ENCODE measurements at places on chromosomes 4 and X.

DNA sequence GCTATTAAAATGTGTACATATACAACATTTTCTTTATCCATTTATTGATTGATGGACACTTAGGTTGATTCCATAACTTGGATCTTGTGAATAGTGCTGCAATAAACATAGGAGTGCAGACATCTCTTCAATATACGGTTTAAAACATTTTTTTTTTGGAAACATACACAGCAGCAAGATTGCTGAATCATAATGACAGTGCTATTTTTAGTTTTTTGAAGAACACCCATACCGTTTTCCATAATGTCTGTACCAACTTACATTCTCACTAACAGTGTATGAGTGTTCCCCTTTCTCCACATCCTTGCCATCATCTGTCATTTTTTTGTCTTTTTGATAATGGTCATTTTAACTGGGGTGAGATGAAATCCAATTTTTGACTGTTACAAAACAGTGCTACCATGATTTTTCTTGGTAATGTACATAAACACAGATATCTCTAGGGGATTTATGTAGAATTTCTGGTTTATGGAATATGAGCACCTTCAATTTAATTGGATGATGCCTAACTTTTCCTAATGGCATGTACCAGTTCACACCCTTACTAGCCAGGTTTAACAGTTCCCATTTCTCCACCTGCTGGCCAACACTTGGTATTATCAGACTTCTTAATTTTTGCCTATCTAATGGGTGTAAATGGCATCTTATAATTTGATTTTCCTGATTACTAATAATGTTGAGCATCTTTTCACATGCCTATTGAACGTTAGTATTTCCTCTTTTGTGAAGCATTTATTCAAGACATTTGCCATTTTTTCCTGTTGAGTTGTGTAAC, 21.0 kb upstream of the TMSB15B start:
- DNase-seq: no peak

- no peak for DNase-seq
Measured at GRCh38 chr4:155578726-155579370, 87.8 kb upstream of the GUCY1A1 start.

GRCh38 chr4:142202404-142203332, 566.3 kb downstream of the IL15 start:
- no peak for DNase-seq

DNA sequence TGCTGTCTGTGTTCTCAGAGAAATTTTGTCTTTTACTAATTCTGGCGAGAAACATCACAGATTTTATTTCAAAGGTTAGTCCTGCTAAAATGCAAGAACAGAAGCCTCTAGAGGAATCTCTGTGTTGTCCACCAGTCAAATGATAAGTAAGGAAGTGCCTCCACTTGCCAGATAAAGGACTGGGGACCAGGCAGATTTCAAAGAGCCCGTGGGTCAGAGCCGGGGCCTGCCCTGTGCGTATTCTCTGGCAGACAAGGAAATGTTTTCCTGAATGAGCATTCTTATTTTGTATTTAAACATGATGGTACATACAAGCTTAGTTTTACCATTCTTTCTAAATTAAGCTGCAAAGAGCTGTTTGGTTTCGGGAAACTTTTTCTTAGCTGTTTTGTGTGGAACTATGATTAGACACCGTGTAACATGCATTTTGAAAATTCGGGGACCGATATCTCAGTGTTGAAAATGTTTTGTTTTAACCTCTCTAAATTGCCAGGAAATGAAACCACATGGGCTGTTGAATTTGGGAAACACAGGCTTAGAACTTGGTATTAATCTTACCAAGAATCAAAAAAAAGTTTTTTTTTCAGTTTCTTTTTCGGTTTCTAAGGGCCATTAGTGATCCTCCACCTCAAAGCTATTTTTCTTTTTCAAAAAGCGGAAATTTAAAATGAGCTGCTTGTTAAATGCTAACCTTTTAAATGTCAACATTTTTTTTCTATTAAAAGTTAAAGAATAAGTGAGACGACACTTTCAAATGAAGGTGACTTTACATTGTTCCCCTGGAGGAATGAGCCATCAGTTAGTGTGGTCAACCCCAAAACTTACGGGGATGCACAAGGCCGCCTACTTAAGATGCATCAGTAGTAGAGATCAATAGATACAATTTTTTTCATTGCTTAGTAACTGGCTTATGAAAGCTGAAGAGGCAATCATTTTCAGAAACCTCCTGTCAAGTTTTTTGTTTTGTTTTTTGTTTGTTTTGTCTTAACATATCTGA, 89.6 kb upstream of the MTM1 start:
- DNase-seq: no peak

GRCh38 chrX:47562615-47563243, 1.7 kb downstream of the ARAF start:
- DNase-seq: no peak

GRCh38 chr4:7423391-7423790, 11.3 kb downstream of the PSAPL1 start:
- no peak for DNase-seq

GRCh38 chr4:109560687-109561461, 828 bp downstream of the MCUB start:
- peak; percentile 27 for DNase-seq

DNA sequence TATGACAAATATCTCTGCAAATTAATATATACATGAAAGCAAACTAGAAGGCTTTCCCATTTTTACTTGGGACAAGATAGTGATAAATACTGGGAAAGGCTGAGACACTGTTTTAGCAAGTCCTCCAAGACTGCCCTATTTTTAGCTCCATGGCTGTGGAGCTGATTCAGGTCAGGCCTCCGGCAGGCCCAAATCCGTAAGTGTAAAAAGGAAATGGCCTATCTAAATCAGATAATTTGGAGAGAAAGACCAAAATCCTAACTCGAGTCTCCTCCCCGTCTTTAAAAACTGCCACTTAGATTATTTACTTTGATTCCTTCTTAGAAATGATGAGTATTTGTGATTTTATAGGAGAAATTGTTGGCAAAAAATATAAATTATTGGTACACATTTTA, 2.9 kb downstream of the OTUD4 start:
- DNase-seq: no peak

DNA sequence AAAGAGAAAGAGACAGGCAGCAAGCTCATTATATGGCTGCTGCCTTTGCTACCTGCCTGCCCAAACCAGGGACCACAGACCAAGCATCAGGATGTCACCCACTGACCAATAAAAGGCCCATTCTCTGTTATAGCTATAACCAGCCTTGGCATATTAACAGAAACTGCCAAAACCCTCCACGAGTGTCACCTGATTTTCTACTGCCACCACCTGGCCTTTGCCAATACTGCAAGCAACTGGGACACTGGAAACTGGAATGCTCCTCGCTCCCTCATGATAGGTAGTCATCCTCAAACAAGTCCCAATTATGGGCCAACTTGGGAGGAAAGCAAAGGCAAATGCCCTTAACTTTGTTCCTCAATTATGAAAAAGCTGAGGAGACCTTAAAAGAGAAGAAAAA, 76.0 kb downstream of the SPIN4 start:
- no peak for DNase-seq

GRCh38 chr4:6720202-6720699, 4.3 kb downstream of the BLOC1S4 start:
- peak; percentile 78 for DNase-seq

DNA sequence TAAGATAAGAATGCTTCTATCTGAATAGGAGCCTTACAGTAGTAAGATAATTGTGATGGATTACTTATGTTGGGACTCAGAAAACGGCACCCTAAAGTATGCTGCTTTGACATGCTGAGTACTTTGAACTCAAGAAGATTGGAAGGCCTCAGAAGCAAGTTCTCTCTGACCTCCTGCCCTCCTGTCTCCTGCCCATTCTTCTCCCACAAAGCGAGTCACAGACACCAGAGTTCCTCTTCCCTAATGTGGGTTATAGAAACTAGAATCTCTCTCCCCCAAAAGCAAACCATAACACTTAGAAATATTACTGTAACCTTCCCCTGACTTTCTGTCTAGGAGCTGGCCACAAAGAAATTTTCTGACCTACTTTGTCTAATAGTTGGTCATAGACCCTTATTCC, 76.5 kb downstream of the DDIT4L start:
- no peak for DNase-seq

GRCh38 chr4:71732706-71733105, 51.2 kb downstream of the GC start:
- DNase-seq: no peak

GRCh38 chr4:77466430-77466829, 139.2 kb upstream of the CXCL13 start:
- DNase-seq: no peak

GRCh38 chr4:154640999-154641398, 28.5 kb upstream of the FGG start:
- no peak for DNase-seq

GRCh38 chr4:23266401-23266800, 573.7 kb downstream of the GBA3 start:
- no peak for DNase-seq

- DNase-seq: no peak
Measured at GRCh38 chr4:38314663-38315062, 349.3 kb upstream of the KLF3 start.

GRCh38 chrX:114532111-114532805, 51.6 kb upstream of the HTR2C start:
- no peak for DNase-seq

- DNase-seq: no peak
Measured at GRCh38 chr4:75997081-75997480, 6.3 kb upstream of the SDAD1 start.

DNA sequence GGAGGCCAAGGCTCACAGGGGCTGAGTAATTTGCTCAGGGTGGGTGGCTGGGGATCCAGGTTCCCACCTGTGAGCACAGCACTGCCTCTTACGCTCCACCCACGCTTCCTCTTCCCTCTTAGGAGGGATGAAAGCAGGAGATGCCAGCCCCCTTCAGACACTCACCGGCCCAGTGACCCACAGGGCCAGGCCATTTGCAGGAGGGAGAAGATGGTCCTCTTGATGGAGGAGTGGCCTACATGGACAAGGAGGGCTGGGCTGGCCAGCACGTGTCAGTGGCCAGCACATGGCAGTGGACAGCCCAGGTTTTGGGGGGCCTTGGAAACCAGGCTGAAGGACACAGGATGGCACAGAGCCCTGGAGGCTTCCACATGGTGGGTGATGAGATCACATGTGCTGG, 108.1 kb upstream of the PSAPL1 start:
- DNase-seq: no peak

GRCh38 chrX:14927401-14927800, 54.2 kb downstream of the MOSPD2 start:
- no peak for DNase-seq

GRCh38 chr4:68861057-68861456, 45.3 kb downstream of the UGT2B10 start:
- no peak for DNase-seq

DNA sequence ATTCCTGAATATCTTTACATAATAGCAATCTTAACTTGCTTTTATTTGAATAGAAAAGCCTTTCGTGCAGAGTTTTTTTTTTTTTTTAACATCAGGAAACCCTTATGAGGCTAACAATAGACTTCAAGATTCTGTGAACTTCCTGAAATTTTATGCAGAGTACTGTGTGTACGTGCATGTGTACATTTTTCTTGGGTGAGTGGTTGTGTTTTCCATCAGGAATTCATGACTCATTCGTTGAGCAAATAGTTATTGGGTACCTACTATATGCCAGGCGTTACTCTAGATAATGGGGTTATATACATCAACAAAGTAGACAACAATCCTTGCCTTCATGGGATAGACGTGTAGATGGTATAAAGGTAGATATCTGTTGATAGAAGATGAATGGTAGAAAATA, 59.1 kb downstream of the MRPL1 start:
- no peak for DNase-seq

GRCh38 chrX:150643958-150644357, 49.2 kb upstream of the MTMR1 start:
- DNase-seq: no peak

DNA sequence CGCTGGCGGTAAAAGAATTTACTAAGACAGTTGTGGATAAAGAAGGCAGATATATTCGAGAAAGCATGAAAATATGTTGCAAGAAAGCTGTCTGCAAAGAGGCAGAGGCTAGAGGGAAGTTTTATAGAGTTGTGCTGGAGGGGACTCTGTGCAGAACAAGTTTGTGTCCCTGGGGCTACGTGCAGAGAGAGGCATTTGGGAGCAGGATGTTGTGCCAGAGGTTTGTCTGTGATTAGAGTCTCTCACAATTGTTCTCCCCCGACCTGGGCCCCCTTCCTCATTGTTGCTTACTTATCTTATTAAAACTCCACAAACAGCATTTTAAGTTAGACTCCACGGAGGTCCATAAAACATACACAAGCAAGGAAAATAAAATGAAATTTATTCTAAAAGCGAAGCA, 831.3 kb downstream of the NLGN4X start:
- DNase-seq: no peak

DNA sequence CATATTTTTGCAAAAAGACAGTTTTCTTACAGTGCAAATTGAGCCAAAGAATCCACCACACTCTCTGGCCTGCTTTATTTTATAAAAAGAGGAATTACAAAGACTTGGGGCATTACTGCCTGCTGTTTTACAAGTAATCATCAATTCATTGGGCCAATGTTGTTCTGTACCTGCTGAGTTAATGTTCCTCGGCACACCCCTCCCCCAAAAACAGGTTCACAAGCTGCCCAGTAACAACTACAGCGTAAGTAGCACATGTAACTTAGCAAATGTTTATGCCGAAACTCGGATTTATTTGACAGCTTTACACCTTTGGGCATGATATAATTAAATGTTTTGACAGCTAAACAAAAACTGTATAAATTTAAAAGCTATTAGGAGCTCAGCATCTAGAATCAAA, 214.6 kb upstream of the MAB21L2 start:
- DNase-seq: no peak

DNA sequence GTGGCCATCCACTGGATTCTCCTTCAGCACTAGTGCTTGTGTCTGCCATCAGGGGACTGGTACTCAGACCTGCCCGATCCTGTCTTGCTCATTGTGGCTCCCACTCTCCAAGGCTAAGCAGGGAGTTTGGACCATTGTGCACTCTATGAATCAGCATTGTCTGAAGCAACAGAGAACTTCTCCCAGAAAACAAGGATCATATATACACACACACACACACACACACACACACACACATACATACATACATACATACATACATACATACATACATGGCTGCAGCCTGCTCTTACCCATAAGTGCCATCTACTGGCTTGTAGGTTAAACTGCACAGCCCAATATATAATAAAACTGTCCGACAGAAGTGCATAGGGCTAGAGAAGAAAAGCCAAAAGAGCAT, 345.3 kb upstream of the LCORL start:
- DNase-seq: peak; percentile 47

DNA sequence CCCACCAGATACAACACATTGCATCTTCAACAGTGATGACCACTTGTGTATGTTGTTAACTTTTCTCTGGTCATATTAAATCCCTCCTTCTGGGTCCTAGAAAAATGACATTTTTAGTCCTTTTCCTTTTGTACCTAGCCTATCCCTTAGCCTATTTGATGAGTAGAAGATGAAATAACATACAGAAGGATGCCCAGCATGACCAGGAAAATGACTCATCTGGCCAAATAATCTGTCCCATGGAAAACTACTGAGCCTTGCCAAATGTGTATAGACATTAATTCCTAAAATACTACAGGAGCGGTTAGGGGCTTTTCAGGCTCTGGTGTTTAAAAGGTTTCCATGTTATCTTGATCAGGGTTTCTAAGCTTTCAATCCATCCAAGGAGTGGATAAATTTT, 129.0 kb upstream of the KCNIP4 start:
- no peak for DNase-seq

GRCh38 chrX:63408050-63408449, 56.9 kb upstream of the SPIN4 start:
- no peak for DNase-seq

- DNase-seq: no peak
Measured at GRCh38 chr4:146059151-146059550, 116.4 kb upstream of the LSM6 start.

GRCh38 chr4:138650929-138651448, 364.6 kb upstream of the NOCT start:
- no peak for DNase-seq
